ENCODE measurements at places on chromosomes 5 and 9.

DNA sequence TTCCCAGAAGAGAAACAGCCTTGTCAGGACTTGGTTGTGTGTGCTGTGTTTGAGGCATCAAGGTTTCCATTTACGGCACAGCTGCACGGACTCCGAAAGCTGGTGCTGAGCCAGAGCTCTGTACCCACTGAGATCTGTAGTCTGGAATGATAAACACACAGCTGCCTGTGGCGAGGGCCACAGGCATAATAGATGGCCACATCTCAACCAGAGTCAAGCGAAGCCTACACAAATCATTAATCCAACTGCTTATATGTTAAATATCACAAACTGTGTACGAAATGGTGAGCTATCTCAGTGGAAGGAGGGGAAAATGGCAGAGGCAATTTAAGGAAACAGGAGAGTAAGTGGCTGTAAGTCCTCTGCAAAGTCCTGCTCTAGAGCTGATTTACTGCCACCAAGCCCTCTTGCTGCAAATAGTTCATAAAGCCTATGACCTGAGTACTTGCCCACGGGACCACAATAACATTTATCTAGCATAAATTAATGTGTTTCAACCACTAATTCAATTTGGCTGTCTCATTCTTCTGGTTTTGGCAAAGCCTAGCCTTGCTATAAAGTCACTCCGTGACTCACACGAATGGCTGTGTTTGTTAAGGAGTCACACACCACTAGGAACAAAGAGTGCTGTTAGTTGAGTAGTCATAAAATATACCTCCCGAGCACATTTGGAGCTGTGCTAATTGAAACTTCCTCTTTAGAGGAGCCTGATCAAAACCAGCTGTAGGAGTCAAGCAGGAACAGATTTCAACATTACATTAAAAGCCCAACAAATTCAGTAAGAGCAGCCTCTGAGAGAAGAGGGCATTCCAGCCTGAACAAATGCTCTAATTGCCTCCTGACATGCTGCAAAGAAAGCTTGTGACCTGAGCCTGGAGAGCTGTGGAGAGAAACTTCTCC is 738.6 kb upstream of the ZNF608 start:
- DNase-seq, result peak; percentile 99

- no peak for DNase-seq
Measured at GRCh38 chr5:84191281-84191680, 193.4 kb downstream of the EDIL3 start.

- no peak for DNase-seq
Measured at GRCh38 chr9:22722492-22722891, 275.9 kb downstream of the DMRTA1 start.

- no peak for DNase-seq
Measured at GRCh38 chr5:1785984-1786383, 13.7 kb downstream of the MRPL36 start.

DNA sequence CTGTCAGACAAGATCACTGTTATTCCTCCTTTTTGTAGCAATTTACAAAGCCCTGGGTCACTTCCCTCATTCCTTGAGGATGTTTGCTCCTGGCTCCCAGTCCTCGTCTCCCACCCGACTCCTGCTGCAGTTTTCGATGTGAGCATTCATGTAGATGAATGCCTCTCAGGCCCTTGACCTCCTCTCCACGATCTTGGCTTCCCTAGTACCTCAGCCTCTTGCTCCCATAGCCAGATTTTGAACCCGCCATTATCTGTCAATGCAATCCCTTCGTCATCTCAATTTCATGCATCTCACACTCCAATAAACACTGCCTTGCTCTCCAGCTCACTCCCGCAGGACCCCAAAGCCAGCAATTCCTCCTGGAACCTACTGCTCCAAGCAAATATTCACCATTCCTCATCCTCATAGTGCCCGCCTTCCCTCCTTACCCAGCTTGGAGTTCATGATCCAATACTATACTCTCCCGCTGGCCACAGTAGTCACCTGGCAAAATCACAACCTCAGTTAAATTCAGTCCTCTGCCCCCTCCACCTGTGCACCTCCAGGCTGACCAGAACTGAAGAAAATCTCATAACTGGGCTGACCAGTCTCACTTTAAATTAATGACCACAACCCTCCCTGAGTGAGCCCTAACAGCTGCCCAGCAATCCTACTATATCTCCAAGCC is 35.1 kb upstream of the JADE2 start:
- no peak for DNase-seq

All from foreskin melanocyte (primary cell).